HepG2 (cell line): ENCODE measurements at places on chromosomes 2 and 18. TPM values are rescaled to one million over a fixed set of nuclear protein-coding genes. Genes with fewer than 3 reads are reported as not detected.

DNA sequence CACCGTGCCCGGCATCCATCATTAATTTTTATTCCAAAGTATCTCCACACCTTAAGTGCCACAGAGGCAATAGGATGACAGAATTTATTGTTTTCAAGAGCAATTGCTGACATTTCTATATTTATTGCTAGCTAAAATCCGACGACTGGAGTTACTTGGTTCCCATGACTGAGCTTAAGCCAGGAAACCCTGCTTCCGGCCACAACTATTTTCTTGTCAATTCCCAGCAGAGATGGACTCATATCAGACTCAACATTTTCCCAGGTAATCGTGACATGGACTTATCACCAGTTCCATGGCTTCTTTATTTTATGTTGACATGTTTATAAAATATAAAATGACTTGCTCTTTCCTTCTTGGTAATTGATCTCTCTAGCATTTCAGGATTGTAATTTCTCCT, 20.6 kb upstream of the DCDC2C start:
- no peak overlapping the region for H3K27ac ChIP-seq
- no peak for DNase-seq
- peaks cover 11% of the 10 kb centered on the region for H3K4me1 ChIP-seq
- peaks cover 3% of the 10 kb centered on the region; the same call in 1 of the 2 replicates for H3K27me3 ChIP-seq

GRCh38 chr2:195722075-195722474, 65.0 kb downstream of the SLC39A10 start:
- DNase-seq: no peak
- H3K27me3 ChIP-seq: no peaks in the 10 kb centered on the region
- H3K27ac ChIP-seq: no peak overlapping the region
- no peaks in the 10 kb centered on the region for H3K4me1 ChIP-seq

- 0 out of 3 replicates have a peak, but pooled peaks cover 1% of the 10 kb centered on the region for H3K27me3 ChIP-seq
- no peak overlapping the region for H3K4me3 ChIP-seq
- H3K36me3 ChIP-seq: no peaks in the 10 kb centered on the region
- H3K4me1 ChIP-seq: no peaks in the 10 kb centered on the region
These were observed 102.4 kb downstream of the AOX1 start for GRCh38 chr2:200687922-200688920.

GRCh38 chr18:46641917-46642316, 15.1 kb downstream of the LOXHD1 start:
- no peak overlapping the region for H3K27ac ChIP-seq
- H3K4me3 ChIP-seq: no peak overlapping the region
- no peak for DNase-seq
- H3K36me3 ChIP-seq: no peaks in the 10 kb centered on the region

DNA sequence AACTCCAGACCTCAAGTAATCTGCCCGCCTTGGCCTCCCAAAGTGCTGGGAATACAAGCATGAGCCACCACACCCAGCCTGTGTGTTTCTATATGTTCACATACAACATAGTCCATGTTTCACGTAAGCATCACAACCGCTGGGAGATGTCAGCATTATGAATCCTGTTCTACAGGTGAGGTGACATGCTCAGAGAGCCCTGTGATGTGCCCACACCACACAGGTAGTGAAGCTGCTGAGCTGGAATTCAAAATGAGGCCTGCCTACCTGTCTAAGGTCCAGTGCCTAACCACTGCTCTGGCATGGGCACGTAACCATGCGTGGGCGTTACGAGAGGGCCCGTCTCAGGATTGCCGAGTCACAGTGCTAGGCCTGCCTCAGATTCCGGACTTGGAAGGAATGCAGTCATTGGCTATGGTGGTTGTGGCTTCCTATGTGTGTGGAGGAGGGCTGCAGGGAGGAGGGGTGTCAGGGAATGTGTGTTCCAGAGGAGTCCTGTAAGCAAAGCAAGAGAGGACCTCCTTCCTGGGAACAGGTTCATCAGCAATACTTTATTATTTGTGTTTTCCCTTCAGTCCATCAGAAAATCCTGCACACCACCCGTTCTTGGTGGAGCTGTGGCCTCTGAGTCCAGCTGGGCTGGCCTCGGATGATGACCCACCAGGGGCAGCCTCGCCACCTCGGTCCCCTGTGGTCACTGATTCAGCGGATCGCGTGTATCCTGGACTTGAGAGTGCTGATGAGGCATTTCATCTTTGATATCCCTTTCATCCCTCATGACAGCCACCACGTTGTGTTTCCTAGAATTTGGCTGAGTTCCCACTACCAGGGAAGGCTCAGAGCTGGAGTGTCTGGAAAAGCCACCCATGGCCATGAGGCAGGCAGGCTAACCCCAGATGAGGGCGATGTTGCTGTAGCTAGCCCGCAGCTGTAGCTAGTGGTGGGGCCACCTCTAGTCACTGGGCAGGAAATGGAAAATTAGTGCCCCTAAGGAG, 31.1 kb downstream of the HK2 start:
- H3K4me3 ChIP-seq: no peak overlapping the region
- H3K27me3 ChIP-seq: no peaks in the 10 kb centered on the region
- no peak overlapping the region for H3K27ac ChIP-seq
- no peak for DNase-seq
- peaks cover 54% of the 10 kb centered on the region for H3K4me1 ChIP-seq
- H3K36me3 ChIP-seq: peaks cover 66% of the 10 kb centered on the region

DNA sequence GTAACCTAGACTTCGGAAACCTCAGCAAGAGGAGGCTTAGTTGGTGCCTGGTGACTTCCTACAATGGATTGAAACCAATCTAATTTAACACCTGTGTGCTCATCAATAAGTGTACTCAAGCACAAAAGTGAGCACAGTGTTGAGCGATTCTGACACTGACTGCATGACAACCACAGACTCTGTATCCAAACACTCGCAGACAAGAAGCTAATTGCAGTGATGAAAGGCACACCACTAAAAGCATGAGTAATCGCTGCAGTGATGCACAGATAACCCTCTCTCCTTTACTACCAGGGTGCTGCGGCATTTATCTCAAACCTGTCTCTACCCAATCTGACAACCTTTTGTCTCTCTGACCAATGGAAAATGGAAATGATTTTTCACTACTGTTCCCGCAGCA, 168.1 kb downstream of the AFF3 start:
- DNase-seq: no peak
- no peak overlapping the region for H3K27ac ChIP-seq
- H3K27me3 ChIP-seq: peaks cover 4% of the 10 kb centered on the region; the same call in 1 of the 3 replicates
- no peak overlapping the region for H3K4me3 ChIP-seq
- H3K4me1 ChIP-seq: no peaks in the 10 kb centered on the region

DNA sequence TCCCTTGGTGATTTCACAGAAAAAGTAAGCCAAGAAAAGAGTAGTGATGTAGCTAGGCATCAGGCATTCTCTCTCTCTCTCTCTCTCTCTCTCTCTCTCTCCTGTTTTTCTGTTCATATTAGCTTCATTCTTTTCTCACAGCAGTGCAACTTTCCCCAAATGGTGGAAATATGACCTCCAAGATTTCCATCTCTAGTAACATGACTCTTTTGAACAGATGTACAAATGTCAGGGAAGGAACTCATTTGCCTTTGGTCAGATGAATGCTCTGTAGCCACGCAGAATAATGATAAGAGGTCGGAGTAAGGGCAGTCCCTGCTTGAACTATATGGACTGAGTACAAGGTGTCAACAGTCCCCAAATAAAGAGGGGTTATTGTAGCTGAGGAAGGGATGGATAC, 316.2 kb downstream of the GALNT13 start:
- H3K27ac ChIP-seq: no peak overlapping the region
- no peak overlapping the region for H3K4me3 ChIP-seq
- H3K4me1 ChIP-seq: no peaks in the 10 kb centered on the region
- no peaks in the 10 kb centered on the region for H3K36me3 ChIP-seq

GRCh38 chr2:226475650-226476049, 324.0 kb downstream of the IRS1 start:
- H3K36me3 ChIP-seq: no peaks in the 10 kb centered on the region
- H3K27ac ChIP-seq: no peak overlapping the region
- H3K4me1 ChIP-seq: peaks cover 20% of the 10 kb centered on the region
- no peaks in the 10 kb centered on the region for H3K27me3 ChIP-seq
- no peak overlapping the region for H3K4me3 ChIP-seq
- no peak for DNase-seq

- DNase-seq: no peak
- H3K27me3 ChIP-seq: no peaks in the 10 kb centered on the region
- H3K27ac ChIP-seq: no peak overlapping the region
- no peak overlapping the region for H3K4me3 ChIP-seq
- H3K36me3 ChIP-seq: no peaks in the 10 kb centered on the region
These were observed 43.6 kb upstream of the TNP1 start for GRCh38 chr2:216903470-216903869.

- peaks cover 37% of the 10 kb centered on the region for H3K4me1 ChIP-seq
- peak; percentile 82 for DNase-seq
- peaks cover 29% of the 10 kb centered on the region for H3K36me3 ChIP-seq
- H3K27me3 ChIP-seq: no peaks in the 10 kb centered on the region; the same call in 2 of the 3 replicates
- H3K4me3 ChIP-seq: peak within 1 kb of the TSS; percentile 72
- peak within 1 kb of the TSS; percentile 90 for H3K27ac ChIP-seq
These were observed at the start of gene CNPPD1 for GRCh38 chr2:219176818-219177551. TSS of gene CNPPD1 (minus strand) at chr2:219176925. CDS start at chr2:219176828, 97 bp downstream.

- H3K4me1 ChIP-seq: no peaks in the 10 kb centered on the region
- H3K4me3 ChIP-seq: no peak overlapping the region
- no peak overlapping the region for H3K27ac ChIP-seq
- no peak for DNase-seq
- no peaks in the 10 kb centered on the region for H3K36me3 ChIP-seq
These were observed 21.4 kb upstream of the KCNS3 start for GRCh38 chr2:17857021-17857420.

DNA sequence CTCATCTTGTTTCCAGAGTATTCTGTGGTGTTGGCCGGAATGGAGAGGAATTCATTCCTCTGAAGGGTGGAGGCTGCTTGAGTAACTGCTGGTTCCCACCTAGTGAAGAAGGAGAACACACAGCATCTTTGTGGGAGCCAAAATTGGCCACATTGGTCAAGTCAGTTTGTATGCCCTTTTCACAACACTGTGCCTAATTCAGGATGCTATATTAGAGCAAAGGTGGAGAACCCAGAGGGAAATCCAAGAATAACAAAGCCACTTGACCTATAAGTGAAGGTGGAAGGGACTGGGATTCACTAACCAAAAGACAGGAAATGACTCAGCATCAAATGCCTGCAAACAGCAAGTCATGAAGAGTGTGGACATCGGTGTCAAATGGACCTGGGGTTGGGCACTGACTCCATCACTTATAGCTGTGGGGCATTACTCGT, 27.3 kb upstream of the MLPH start:
- no peaks in the 10 kb centered on the region for H3K36me3 ChIP-seq
- DNase-seq: no peak
- H3K27ac ChIP-seq: no peak overlapping the region
- H3K4me1 ChIP-seq: no peaks in the 10 kb centered on the region
- peaks cover 17% of the 10 kb centered on the region; the same call in 1 of the 3 replicates for H3K27me3 ChIP-seq

Gene GPR39
- total RNA-seq: 0.51 and 0.62 TPM in 2 replicates

Gene SCN1A
- total RNA-seq: 19.6 and 39.4 TPM in 2 replicates

Gene SRD5A2
- not detected in 2 replicates for total RNA-seq

Gene ADRA2B
- not detected in 2 replicates for total RNA-seq

Gene TRIB2
- total RNA-seq: 1.3 and 2.3 TPM in 2 replicates

Gene DRC1
- total RNA-seq: 0.07 and 0.08 TPM in 2 replicates

Gene ZNF521
- 0.02 TPM in 1 of 2 replicates, not detected in the other for total RNA-seq
